ENCODE measurements at places on chromosomes 11 and 22.
A peak's percentile ranks its signal among the peaks of the same experiment; 100 is the strongest.

- DNase-seq = no peak
Measured at GRCh38 chr22:38203855-38204514, 2.2 kb downstream of the MAFF start.

DNA sequence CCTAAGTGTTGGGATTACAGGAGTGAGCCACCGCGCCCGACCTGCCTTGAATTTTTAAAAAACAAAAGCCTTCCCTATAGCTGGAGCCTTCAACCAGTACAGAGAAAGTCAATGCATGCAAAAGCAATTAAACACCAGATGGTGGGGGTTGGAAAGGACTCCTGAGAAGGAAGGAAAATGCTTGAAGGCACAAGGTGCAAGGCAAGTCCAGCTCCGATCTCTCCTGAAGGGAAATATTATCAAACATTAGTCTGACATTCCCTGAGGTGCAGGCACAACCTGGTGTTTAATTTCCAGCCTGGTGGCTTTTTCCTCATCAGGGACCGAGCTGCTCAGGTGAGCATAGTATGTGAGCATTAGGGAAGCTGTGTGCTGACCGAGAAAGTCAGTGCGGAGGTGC is 12.9 kb upstream of the RAPSN start:
- no peak for DNase-seq

DNA sequence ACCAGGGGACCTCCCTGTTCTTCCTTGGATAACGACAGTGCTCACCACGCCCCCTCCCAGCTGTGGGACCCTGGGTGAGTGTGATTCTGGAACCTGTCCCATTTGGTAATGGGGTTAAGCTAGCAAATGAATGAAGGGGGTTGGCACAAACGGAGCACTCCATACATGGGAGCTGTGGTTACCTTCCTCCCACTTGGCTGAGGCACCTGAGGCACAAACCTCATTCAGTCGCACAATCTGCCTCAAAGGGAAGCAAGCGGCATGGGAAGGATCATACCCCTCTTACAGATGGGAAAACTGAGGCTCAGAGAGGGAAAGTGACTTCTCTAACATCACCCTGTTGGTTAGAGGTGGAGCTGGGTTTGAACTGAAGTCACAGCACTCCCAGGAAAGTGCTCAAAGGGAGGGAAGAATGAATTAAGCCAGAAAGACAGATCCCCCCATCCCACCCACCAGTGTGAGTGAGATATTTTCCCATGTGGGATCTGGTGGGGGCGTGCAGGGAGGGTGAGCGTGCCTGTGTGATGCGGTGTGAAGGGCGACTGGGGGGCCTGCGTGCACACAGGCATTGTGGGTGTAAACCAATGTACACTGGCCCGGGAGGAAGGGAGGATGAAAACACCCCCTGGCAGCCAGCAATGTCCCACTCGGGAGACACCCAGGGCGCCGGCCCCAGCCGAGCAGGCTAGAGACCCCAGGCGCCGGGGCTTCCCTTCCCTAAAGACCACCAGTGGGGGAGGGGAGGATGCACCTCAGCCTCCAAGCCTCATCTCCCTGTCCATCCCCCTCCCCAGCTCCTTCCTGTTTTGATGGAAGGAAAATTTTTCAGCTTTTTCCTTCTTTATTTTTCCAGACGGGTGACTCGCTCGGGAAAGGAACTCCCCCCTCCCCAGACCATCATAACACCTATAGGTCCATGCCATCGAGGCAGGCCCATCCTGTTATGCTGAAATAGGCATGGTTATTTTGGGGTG is 8.0 kb upstream of the PDGFB start:
- DNase-seq = no peak

DNA sequence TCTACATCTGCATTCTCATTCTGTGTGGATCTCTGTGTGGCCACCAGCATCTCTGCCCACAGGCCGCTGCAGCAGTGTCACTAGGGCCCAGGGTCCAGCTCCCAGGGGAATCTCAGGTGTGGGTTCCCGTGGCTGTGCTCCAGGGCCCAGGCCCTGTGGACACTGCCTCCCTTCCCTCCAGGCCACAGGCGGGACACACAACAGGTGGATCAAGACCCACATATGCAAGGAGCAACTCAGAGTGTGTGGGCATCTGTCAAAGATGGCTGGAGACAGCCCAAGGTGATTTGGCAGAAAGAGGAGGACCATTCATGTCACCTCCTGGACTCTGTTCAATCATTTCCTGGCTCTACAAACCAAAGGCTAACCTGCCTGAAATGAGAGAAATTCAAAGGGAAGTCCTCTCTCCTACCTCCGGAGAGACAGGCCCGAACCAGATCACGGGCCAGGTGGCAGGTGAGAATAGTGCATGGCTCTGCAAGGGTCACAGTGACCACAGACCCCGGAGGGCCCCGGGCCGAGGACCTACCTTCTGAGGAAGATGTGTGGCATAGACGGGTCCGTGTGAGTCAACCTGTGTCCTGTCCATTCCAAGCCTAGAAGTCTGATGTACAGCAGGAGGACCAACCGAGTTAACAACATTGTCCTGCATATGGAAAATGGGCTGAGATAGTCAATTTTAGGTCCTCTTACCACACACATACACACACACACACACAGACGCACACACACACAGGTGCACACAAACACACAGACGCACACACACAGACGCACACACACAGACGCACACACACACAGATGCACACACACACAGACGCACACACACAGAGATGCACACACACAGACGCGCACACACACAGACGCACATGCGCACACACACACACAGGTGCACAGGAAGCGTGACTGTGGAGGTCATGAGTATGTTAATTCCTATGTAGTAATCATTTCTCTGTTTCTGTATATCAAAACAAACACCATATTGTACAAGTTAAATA is 1068.5 kb downstream of the BRD1 start:
- DNase-seq = no peak

DNA sequence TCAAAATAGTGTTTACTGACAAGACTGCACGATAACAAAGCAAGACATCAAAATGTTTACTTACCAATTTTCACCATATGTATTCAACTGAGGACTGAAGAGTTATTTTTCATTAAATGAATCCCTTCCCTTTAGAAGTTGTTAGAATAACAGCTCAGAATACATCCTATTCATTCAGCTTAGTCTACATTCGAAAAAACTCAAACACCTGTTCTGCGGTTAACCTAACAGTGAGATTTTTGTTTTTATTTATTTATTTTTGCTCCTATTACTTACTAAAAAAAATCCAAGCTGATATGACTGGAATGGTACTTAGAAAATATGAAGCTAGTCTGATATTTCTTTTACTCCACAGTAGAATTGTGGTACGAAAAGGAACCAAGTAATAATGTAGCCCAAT is 10.0 kb downstream of the KCNA4 start:
- no peak for DNase-seq

DNA sequence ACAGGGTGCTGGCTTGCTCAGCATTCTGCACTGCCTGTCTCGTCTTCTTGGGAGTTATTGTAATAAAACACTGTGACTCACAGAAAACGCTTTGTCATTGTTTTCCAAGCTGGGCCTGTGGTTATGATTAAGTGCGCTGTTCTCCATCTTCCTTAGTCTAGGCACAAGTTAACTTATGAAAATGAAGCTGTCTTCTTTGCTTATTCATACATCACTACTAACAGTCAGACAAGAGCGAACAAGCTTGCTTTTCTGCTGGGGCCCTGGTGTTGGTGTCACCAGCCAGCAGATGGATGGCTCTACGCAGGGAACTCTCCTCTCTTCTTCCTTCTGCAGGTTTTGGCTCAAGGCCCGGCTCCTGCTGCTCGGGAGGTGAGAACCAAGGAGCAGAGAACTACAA is 380.1 kb upstream of the SYN3 start:
- no peak for DNase-seq

GRCh38 chr11:114892381-114893197 is 214.3 kb downstream of the NXPE2 start:
- no peak for DNase-seq

DNA sequence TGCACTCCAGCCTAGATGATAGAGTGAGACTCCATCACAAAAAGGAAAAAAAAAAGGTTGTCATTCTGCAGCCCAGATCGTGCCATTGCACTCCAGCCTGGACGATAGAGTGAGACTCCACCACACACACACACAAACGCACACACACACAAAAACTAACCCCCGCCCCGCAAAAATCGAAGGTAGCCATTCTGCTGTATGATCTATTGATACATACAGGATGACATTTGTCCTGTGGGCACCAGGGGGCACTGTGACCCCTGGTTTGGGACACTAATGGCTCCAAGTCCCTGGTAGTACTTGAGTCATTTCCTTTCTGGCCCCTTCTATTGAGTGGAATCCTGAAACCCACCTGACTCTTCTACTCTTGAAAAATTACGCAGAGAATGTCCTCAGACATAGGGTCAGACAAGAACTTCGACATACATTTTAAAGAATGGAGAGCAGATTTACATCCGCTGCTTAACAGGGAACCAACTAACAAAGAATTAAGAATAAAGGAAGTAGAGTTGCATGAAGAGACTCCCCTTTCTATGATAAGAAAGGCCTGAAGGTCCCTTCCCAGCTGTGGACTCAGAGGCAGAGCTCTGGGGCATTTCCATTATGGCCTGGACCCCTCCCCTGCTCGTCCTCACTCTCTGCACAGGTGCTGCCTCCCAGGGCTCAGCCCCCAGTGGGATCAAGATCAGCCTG is 35.0 kb upstream of the PRAME start:
- peak; percentile 48 for DNase-seq

- no peak for DNase-seq
Measured at GRCh38 chr22:48507171-48507570, 1320.5 kb downstream of the BRD1 start.

GRCh38 chr11:68535098-68535497 is 74.5 kb downstream of the PPP6R3 start:
- DNase-seq = no peak

GRCh38 chr22:17716529-17716928 is 57.7 kb downstream of the BID start:
- no peak for DNase-seq

DNA sequence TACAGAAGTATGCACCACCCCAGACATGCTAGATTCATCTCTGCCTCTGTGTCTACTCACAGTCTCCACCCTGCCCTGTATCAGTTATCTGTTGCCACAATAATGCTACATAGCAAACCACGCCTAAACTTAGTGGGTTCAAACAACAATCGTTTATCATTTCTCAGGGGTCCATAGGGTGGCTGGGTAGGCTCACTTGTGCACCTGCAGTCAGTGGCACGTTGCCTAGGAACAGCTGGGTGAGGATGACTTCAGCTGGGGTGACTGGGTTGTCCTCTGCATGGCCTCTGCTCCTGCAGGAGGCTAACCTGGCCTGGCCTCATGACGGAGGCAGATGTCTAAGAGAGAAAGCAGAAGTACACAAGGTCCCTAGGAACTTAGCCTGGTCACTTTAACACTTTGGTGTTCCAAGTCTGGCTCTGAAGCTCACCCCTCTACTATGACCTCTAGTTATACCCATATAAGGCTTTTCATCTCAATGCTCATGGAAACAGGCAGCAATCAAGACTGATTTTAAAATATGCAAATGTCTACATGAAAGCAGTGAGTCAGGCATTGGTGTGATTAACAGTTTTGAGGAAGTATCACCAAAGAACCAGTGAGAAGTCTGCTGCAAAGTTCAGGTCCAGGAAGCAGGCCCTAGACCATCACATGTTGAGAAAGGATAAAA is 10.7 kb downstream of the OLFML1 start:
- no peak for DNase-seq

GRCh38 chr11:127598476-127598875 is 597.9 kb upstream of the KIRREL3 start:
- no peak for DNase-seq

DNA sequence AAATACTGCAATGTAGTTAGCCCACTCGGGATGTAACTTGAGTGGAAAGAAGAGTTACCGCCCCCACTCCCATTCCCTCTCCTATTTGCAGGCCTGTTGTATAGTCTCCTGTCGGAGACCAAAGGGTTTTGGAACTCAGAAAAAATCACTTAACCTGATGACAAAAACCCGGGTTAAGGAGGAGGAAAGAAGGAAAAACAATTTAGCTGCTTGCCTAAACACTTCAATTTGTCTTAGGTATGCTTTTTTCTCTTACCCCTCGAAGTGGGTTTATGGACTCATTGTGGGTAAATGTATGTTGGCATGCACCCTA is 2.2 kb downstream of the YAP1 start:
- DNase-seq = peak; percentile 18

DNA sequence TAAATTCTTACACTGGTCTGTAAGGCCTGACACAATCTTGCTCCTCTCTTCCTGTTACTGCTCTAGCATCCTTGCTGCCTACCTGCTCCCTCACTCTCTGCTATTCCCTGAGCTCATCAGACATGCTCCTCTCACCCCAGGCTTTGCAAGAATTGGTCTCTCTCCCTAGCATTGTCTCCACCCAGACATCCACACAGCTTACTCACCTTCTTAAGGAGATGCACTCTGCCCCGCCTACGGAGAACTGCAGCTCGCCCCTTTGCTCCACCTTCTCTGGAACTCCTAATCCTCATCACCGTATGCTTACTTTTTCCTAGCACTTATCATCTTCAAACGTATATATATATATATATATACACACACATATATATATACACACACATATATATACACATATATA is 23.3 kb upstream of the TMPRSS5 start:
- no peak for DNase-seq

- DNase-seq = no peak
Measured at GRCh38 chr22:43342347-43343261, 568 bp downstream of the SCUBE1 start.

- no peak for DNase-seq
Measured at GRCh38 chr22:42711895-42712837, 8.5 kb downstream of the A4GALT start.

DNA sequence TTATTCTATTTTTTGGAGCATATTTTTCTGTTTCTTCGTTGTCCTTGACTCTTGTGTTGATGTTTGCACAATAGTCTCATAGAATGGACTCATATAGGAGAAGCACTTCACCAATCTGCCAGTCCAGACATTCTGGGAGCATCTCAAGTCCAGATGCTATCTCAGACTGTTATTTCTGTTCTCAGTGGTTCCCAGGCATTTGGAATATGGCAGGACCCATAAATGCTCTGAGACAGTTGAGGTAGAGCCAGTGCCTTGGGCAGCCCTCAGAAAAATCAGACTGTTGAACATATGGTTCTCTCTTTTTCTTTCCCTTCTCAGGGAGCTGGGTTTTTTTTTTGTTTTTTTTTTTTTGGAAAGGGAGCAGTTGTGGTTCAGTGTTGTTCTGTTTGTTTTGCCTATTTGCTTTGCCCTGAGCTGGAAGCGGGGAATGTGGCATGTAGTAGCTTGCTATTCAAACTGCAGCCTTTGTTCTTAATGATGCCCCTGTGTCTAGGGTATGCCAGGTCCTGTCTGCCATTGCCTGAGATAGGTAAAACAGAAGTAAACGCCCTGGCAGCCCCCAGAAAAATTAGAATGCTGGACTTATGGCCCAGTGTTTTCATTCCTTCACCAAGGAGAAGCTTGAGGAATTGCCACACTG is 3.7 kb upstream of the MS4A2 start:
- no peak for DNase-seq

GRCh38 chr11:124108156-124108555 is 7.1 kb upstream of the VWA5A start:
- peak; percentile 22 for DNase-seq

DNA sequence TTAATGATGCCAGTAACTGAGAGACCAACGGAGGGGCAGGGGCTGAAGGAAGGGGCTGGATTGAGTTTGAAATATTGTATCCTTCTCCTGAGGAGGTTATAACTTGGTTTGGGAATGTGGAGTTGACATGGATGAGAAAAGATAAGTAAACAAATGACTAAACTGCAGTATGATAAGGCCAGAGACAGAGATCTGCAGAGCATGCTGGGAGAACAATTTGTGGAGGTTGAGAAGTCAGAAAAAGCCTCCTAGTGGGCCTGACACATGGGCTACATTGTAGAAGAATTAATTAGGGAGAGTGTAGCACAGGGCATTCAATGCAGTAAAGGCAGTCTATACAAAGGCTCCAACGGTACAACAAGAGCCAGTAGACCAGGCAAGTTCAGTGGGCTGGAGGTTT is 55.9 kb downstream of the SPON1 start:
- no peak for DNase-seq
